ENCODE measurements at places on chromosomes 2 and 18.

GRCh38 chr18:43846299-43846698, 569.0 kb upstream of the SYT4 start:
- DNase-seq: no peak

- DNase-seq: no peak
Observed at GRCh38 chr2:239939736-239940483, 85.2 kb downstream of the NDUFA10 start.

- no peak for DNase-seq
Observed at GRCh38 chr2:175766880-175767279, 235.2 kb downstream of the LNPK start.

DNA sequence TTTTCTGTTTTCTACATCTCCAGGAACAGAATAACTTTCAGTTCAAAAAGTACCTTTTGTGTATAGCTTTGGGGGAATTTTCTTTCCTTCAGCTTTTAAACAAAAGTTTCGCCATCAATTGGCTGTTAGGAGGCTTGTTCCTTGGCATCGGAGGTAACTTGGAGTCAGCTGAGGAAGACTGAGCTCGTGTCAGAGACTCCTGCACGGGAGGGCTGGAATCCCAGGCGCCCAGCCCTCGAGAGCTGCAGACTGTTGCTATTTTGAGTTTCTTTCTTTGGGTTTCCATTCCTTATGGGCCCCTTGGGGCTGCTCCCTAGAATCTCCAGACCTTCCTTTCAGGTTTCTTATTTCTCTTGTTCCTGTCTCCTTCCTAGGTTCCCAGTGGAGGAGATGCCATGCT, 8.1 kb downstream of the EMILIN2 start:
- no peak for DNase-seq

GRCh38 chr2:207161247-207162123, 4.3 kb downstream of the KLF7 start:
- DNase-seq: no peak

DNA sequence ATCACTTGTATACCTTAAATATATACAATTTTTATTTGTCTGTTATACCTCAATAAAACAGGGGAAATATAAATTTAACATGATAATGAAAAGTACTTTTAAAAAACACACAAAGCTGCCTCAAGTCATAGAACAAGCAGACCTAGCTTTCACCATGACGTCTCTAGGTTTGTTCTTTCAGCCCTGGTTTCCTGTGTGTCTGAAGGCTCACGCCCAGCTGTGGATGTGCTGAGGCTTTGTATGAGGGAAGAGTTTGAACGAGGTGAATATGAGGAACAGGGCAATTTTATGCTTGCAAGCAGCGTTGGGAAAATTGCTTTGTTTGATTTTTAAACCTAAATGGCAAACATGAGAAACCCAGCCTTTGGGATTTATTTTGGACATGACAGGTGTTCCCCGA, 15.3 kb downstream of the SH3RF3 start:
- DNase-seq: no peak

Measured in activated T-helper 1 cell treated with anti-CD3 and anti-CD28 coated beads, Interleukin-12 subunit alpha, Interleukin-12 subunit beta, Interleukin-2, Interleukin-4 antibody, amounts not matched to agents 30 ng/mL and 10 ng/mL and 1 ng/mL, durations not matched to agents 14 hours and 24 hours and 36 hours (primary cell).